ENCODE measurements at places on chromosomes 3 and 15.

DNA sequence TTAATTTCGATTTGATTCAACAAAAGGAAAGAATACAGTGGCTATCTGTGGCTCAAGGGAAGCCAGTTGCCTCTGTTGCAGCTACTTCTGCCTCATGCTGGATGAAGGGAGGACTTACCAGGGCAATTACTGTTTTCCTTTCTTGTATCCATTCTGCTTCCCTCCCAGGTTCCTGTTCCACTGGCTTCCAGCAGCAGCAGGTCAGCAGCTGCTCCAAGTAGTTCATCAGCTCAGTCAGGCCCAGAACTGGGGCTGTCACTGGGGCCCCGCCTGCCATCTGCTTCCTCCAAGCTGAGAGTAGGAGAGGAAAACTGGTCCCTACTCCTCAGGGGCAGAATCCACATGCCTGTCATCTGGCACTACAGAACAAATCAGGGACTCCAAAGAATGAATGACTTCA lies 48.6 kb upstream of the ULK4 start:
- no peak for DNase-seq

DNA sequence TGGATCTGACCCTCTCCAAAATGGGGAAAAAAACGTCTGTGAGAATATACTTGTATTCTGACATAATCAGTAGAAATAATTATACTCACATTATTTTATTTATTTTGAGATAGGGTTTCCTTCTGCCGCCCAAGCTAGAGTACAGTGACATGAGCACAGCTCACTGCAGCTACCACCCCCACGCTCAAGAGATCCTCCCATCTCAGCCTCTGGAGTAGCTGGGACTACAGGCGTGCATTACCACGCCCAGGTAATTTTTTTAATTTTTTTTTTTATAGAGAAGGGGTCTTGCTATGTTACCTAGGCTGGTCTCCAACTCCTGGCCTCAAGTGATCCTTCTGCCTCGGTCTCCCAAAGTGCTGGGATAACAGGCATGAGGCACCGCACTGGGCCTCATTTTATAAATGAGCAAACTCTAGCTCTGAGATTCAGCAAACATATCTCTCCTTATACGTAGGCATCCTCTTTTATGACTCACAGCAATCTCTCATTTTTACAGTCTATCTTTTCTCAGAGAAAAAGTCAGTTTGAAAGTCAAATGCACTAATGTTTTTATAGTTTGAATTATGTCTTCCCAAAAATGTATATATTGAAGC lies 989 bp upstream of the VGLL3 start:
- DNase-seq = no peak

DNA sequence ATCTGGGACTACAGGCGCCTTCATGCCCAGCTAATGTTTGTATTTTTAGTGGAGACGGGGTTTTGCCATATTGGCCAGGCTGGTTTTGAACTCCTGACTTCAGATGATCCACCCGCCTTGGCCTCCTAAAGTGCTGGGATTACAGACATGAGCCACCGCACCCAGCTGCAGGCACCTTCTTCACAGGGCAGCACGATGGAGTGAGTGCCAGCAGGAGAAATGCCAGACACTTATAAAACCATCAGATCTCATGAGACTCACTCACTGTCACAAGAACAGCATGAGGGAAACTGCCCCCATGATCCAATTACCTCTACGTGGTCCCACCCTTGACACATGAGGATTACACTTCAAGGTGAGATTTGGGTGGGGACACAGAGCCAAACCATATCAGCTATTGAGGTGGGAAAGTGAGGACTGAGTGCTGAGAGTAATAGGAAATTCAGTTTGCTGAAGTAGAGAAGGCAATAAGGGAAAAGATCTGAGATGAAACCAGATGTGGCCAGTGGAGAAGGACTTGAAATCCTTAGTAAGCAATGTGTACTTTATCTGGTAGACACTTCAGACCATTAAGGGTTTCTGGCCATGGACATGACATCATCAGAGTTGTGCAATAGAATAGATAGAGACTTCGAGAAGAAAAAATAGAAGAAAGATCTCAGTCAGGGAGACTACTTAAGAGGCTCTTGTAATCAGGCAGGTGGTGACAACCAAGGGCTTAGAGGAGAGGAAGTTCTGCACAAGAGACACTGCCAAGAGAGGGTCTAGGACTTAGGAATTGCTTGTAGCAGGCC lies 18.1 kb upstream of the ATP13A5 start:
- no peak for DNase-seq

- peak; percentile 81 for DNase-seq
Observed at GRCh38 chr15:63668601-63669000, 71.4 kb downstream of the FBXL22 start.

GRCh38 chr3:12503126-12503957 lies 19.1 kb downstream of the TSEN2 start:
- peak; percentile 67 for DNase-seq

GRCh38 chr15:77173487-77173886 lies 102.6 kb upstream of the TSPAN3 start:
- DNase-seq = no peak

DNA sequence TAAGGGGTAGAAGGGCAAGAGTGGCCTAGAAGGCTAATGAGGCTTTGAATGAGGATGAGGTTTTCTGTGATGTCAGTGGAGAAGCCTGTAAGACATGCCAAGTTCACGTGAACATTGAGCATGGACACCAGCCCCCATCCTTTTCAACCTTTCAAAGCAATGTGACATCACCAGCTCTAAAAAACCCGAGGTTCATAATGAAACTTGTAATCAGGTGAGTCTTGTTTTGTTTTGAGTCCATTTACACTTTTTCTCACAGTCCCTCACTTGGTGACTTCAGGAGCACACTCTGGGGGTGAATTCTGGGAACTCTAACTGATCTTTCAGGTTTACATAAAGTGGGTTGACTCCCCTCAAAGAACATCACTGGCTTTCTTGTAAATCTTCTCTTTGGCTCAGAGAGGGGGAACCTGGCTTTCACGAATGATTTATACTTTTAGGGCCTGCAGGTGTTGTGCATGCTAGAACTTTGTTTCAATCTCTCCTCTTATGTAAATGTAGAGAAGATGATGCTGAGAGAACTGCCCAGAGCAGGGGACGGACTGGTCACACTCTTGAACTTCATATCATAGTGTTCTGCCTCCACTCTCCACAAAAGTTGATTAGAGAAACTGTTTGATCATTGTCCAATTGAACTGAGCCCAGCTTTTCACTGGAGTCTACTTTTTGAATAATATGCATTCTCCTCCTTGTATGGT lies 224.7 kb upstream of the SATB1 start:
- no peak for DNase-seq

- DNase-seq = peak; percentile 11
Observed at GRCh38 chr15:79834495-79834894, 62.3 kb downstream of the MTHFS start.

GRCh38 chr3:145776782-145777408 lies 384.1 kb downstream of the PLOD2 start:
- peak; percentile 31 for DNase-seq

- DNase-seq = peak; percentile 43
Observed at GRCh38 chr3:136994772-136995516, 37.2 kb downstream of the IL20RB start.

- DNase-seq = no peak
Observed at GRCh38 chr3:111482574-111482973, 59.4 kb upstream of the CD96 start.

GRCh38 chr3:17882981-17883380 lies 140.6 kb upstream of the TBC1D5 start:
- no peak for DNase-seq

GRCh38 chr3:175798326-175798725 lies 939.2 kb downstream of the NAALADL2 start:
- no peak for DNase-seq

DNA sequence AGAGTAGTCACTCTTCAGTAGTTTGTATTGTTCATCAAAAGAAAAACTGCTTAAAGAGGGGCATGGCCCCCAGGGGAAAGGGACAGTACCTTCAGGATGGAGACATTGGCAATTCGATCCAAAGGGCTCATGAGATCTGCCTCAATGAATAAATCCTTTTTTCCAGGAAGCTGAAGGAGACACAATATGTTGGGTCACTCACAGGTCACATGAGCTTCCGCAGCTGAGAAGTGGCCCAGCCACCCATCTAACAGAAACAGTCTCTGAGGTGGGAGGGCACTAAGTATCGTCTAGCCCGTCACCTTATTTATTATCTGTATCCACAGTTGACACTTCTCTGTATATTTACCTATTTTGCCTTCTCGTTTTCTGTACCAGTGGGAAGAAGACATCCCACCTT lies 4.7 kb downstream of the VPS33B start:
- DNase-seq = no peak

DNA sequence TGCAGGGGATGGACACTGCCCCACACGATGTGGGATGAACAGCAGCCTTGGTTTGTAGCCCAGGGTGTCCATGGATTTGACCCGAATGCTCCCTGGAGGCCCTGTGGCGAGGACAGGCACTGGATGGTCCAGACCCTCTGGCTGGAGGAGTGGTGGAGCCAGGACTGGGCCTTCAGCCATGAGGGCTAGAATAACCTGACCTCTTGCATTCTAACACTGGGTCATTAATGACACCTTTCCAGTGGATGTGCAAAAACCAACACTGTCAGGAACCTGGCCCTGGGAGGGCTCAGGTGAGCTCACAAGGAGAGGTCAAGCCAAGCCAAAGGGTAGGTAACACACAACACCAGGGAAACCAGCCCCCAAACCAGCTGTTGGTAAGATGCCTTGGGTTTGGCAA lies 51.4 kb downstream of the OXNAD1 start:
- no peak for DNase-seq

DNA sequence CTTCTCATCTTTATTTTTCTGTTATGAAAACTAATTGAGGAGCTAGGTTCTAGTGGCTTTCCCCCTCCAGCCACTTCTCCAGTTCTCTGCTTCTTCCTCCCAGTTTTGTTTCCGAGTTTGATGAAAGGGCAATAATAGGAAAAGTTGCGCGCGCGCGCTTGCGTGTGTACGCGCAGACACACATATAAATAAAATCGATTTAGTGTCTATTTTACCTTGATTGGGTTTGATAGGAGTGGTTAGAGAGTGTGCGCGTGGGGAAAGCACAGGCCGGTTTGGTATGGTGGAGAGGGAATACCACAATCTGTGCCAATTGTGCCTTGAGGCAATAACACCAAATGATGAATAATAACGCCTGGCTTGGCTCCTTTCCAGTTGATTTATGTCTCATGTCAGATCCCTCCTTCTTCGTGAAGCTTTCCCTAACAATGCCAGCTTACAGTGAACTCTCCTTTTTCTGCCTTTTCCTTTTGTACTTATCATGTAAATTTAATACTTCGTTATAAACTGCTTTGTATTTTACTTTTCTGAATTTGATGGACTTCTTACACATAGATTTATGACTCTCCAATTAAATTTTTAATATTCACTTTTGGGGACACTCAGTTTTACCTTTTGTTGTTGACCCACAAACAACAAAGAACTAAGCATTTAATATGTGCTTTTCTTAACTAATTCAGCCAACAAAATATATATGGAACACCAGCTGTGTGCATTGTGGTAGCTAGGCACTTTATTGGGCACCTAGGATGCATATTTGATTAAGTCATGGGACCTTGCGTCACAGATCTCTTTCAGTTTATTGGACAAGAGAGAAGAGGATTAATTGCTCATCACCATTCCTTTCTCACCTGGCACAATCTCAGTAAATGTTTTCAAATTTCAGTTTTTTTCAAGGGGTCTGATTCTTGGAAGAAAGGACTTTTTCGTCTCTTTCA lies 1.7 kb downstream of the TIPARP start:
- DNase-seq = peak; percentile 84

GRCh38 chr15:89665449-89666181 lies 10.3 kb upstream of the KIF7 start:
- peak; percentile 44 for DNase-seq

DNA sequence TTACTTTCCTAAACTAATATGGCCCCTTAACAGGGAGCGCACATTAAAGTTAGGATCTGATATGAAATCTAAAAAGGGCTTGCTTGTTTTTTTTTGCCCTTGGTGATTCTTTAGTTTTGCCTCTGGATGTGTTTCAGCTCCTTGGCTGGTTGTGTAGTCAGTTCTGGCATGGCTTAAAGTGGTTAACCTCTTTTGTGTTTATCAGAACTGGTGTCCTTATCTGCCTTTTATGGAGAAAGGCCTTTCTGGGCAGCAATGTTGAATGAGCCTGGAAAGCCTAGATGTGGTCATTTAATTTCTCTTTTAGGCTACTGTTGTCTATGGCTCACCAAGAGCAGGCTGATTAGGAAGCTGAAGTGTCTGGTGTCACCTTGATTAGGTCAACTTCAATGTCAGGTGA lies 254.5 kb upstream of the ROPN1 start:
- DNase-seq = no peak

DNA sequence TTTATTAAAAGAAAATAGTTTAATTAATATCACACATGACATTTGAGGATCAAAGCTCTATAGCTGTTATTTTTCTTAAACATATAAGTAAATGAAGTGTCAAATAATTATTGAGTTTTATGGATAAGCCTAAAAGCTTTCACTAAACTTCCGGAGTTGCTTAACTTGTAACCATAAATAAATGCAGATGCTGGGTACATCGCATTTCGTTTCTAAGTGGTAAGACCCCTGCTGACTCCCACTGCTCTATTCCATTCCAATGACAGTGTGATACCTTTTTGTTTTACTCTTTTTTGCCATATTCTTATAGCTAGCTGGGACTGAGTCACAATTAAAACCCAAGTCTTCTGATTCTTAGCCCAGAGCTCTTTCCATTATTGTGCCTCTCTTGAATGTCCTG lies 411.1 kb downstream of the SOX2 start:
- no peak for DNase-seq

GRCh38 chr3:126329927-126330725 lies 27.1 kb downstream of the KLF15 start:
- DNase-seq = no peak

DNA sequence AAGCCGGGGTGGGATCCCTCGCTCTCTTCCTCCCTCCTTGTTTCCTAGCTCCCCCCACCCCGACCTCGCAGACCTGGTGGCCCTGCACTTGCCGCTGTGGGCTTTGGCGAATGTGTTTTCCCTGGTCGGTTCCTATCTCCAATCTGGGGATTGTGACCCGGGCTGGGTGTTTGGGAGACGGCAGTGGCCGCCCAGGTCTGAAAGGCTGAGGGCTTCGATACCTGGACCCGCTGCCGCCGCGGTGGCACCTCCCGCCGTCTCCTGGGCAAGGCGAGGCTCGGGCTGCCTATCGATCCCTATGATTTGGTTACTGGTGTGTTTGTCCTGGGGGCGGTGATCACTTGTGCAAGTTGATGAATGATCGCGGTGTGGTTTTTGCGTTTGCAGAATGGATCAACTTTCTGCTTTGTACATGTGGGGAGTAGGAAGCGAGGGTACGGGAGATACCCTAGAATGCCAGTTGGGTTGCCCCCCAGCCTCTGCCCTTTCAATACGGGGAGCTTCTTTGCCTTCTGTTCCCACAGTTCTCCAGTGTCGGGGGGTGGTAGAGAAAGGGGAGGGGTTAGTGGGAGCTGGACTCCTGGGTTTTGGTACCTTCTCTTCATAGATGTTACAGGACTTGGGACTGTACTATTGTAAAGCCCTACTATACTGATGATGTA lies 3.0 kb downstream of the BBX start:
- DNase-seq = no peak

DNA sequence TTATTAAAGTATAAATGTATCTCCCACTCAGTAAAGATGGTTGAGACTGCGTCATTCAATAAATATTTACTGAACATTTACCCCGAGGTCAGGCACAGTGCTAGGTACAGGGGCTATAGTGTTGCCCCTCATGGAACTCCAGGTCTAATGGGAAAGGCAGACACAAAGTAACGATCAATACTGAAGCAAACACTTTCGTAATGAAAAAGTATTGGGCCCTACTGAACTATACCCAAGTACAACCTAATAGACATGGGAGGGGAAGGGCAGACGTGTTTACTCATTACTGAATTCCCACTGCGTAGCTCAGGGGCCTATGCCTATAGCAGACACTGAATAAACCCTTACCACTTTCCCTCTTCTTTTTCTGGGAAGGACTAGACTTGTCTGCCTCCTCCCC lies 56.9 kb downstream of the KLHL6 start:
- no peak for DNase-seq

All from inflammatory macrophage treated with lipopolysaccharide for 4 hours (primary cell).